Subcutaneous adipose tissue (tissue), 4 donors: ENCODE measurements at places on chromosomes 13 and 19. TPM values are rescaled to one million over a fixed set of nuclear protein-coding genes. Genes with fewer than 3 reads are reported as not detected.

ADAMTSL5 gene
- 0.51 TPM for total RNA-seq

TMEM150B gene
- 12.2 TPM for total RNA-seq

ZNF383 gene
- 10.7 TPM for total RNA-seq

STOML3 gene
- total RNA-seq: not detected

PPFIA3 gene
- 2.6 TPM for total RNA-seq
